Fibroblast of the aortic adventitia (primary cell): ENCODE measurements at places on chromosomes 11 and 22. TPM values are rescaled to one million over a fixed set of nuclear protein-coding genes. Genes with fewer than 3 reads are reported as not detected.
A peak's percentile ranks its signal among the peaks of the same experiment; 100 is the strongest.

Gene CENPM
- total RNA-seq = 1.1 and 16.9 TPM in 2 replicates

DNA sequence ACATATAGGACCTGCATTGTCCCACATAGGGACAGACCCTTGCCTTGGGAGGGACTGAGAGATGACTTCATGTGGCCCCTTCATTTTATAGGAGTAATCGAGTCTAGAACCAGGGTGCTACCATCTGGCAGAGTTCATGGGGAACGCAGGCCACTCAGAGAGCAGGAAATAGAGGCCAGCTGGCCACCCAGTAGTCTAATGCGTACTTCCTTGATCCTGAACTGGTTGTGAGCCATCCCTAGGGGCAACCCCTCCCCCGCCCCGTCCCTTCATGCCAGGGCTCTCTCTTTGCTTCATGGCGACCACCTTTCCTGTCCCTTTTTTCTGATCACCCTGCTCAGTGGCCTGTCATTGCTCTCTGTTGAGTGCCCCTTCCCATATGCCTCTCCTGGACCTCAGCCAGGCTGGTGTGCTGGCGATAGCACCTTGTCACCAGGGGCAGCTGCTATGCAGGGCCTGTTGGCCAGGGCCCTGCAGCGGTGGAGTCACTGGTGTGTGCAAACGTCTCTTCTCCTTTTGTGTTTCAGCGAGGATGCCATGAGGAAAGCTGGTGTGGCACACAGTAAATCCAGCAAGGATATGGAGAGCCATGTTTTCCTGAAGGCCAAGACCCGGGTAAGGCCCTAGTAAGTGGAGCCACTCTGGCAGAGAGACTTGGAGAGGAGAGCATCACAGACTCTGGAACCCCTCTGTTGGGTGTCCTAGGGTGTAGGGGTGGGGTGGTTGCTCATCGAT lies 29.3 kb downstream of the MED15 start:
- DNase-seq = no peak

Gene SCGB1D2
- not detected in 2 replicates for total RNA-seq

Gene CATSPERZ
- total RNA-seq = not detected in 2 replicates

DNA sequence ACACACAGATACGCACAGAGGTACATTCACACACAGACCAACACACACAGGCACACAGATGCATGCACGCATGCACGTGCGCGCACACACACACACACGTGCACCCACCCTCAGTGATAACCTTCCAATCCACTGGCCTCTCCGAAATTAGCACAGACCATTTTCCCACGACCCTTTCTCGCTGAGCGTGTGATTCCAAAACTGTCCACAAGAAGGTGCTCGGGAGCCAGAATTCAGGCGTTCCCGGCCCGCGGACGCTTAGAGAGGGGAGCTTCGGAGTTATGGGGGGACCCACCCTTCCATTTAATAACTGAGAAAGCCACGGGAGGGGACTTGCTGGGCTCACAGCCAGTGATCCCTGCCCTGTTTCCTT lies 33.8 kb upstream of the SLC35C1 start:
- peak; percentile 47 for DNase-seq

- no peak for DNase-seq
Measured at GRCh38 chr11:134373591-134374052, 38.4 kb downstream of the B3GAT1 start.

DNA sequence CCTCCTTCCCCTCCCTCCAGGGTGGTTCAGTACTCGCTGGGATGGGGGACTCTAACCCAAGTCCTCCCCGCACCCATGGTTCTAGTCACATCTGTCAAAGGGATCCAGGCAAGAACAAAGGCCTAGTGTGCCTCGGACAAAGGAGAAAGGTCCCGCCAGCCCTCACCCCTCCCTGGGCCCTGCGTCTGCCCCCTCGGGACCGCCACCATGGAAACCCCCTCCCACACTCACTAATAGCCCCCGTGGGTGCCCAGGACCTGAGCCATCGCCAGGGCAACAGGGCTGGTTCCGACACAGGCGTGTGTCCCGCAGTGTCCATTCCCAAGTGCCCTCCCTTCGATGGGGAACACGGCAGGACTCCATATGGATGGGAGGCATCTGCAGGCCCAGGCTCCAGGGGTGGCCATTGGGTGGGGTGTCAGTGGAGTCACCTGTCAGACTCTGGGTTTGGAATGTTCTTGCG lies 5.1 kb upstream of the CARNS1 start:
- no peak for DNase-seq

Gene OR5B21
- not detected in 2 replicates for total RNA-seq
